SK-N-DZ (cell line): ENCODE measurements at places on chromosomes 5 and 9.
A peak's percentile ranks its signal among the peaks of the same experiment; 100 is the strongest.

DNA sequence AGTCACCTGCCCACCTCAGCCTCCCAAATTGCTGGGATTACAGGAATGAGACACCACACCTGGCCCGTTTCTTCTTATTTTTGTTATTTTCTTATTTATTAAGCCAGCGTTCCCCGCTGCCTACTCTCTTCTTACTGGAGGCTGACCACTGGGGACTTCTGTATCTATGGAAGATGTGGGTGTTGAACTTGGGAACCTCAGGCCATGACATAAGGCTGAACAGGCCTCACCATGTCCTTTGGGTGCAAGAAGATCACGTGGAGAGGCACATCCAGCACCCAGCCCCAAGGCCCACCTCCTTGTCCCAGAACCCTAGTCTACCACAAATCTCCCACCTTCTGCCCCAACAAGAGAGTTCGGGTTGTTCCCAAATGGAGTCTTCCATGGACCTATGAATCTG is 59.4 kb upstream of the NEK6 start:
- DNase-seq = no peak

DNA sequence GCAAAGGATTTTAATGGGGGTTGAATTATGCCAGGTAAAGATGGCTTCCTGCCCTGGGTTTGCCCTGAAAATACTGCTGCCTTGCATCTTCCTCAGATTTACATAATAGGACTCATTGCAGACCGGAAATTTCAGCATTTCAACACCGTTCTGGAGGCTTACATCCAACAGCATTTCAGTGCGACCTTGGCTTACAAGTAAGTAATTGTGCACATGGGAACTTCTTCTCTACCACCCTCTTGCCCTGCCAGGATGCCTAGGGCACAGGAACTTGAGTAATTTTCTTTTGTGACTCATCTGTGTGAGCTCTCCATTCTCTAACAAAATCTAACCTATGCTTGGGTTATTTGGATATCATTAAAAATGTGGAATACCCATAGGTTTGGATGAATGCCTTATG is 80.2 kb downstream of the DOCK2 start:
- DNase-seq = no peak

DNA sequence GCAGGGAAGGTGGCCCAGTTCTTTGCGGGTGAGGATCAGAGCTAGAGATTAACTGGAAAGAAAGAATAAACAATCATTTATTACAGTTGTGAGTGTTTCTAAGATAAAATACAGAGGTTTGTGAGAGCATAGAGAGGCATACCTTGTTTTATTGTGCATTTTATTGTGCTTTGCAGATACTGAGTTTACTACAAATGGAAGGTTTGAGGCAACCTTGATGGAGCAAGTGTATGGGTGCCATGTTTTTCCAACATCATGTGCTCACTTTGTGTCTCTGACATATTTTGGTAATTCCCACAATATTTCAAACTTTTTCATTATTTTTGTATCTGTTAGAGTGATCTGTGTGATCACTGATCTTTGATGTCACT is 715 bp upstream of the C5orf34 start:
- DNase-seq = no peak

DNA sequence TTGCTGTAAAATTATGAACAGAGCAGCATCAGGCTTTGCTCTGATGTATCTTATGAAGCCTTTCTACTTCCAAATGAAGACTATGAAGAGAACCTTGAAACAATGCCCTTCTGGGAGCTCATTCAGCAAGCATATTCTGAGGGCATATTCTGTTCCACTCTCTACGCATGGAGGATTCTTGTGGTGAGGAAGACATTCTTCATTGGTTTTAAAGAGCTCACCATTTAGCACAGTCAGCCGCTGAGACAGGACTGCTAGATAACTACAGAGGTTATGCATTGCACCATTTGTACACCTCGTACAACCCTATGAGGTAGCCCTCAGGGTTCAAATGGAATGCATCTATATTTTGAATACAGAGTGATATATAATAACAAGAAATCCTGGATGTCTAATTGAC is 61.0 kb downstream of the INVS start:
- DNase-seq = no peak

- no peak for DNase-seq
Observed at GRCh38 chr5:88483964-88484672, 215.5 kb upstream of the TMEM161B start.

DNA sequence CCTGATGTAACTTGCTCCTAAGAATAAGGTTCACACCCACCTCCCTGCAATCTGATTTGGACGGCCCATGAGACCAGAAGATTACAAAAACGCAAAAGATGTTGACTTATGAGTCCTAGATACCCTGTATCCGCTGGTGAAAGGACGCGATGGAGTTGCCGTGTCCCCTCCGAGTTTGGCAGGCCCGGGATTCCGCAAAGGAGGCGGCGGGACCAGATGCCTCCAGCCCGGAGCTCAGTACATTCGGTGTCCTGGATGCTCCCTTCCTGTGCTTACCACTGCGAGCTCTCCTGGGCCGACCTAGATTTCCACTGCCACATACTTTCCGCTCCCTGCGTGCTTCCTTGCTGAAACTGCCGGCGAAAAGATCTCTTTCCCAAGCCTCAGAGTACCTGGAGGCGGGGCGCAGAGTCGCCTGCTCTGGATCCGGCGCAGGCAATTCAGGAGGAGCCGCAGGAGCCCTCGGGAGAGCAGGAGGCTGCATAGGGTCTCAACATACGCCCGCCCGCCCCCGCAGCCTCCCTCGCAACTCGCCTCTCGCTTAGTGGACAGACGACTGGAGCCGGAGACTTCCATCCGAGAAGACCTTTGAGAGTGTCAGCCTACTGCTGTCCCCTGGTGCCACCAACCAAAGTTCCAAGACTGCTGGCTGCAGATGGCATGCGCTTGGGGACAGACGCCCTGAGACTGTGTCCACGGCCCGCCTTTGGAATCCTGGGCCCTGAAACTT is 39.8 kb downstream of the ANXA2R start:
- no peak for DNase-seq

GRCh38 chr5:143893638-143894037 is 81.7 kb downstream of the HMHB1 start:
- DNase-seq = no peak

- no peak for DNase-seq
Observed at GRCh38 chr9:81462801-81463200, 226.5 kb downstream of the TLE1 start.

DNA sequence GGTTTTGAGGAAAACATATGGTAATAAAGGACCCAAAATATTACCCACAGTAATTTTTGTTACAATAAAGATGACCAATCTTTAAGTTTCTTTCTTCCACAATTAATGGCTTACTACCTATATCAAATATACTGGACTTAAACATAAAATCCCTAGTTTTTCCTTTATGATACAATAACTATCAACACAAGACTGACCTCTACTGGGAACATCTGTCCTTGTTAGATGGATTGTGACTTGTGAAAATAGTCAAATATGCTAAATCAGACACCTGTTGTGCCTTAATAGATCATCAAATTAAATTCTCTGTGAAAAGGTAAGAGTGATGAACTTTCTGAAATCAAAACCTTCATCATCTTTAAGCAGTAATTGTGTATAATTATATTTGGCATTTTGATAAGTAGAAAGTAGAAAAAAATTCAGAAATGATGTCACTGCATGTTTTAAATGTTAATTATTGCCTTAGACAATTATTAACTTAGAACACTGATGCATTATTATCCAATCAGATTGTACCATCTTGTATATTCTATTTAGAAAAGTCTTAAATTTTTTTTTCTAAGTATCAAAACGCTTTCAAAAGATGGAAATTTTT is 113.6 kb downstream of the DEPDC1B start:
- no peak for DNase-seq

GRCh38 chr5:55855509-55855908 is 4.4 kb downstream of the IL31RA start:
- DNase-seq = no peak

DNA sequence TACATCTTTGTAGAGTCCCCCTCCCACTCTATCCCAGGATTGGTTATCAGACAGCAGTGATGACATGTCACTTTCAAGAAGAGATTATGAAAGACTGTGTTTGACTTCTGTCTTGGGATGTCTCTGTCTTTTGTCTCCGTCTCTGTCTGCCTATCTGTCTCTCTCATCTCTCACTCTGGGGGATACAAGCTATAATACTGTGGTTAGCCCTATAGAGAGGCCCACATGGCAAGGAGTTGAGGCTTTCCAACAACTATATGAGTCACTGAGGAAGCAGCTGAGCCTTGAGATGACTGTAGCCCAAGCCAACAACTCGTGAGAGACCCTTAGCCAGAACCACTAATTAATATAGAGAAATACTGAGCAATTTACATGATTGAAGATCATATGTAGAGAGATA is 284.8 kb downstream of the PDE4D start:
- peak; percentile 59 for DNase-seq

DNA sequence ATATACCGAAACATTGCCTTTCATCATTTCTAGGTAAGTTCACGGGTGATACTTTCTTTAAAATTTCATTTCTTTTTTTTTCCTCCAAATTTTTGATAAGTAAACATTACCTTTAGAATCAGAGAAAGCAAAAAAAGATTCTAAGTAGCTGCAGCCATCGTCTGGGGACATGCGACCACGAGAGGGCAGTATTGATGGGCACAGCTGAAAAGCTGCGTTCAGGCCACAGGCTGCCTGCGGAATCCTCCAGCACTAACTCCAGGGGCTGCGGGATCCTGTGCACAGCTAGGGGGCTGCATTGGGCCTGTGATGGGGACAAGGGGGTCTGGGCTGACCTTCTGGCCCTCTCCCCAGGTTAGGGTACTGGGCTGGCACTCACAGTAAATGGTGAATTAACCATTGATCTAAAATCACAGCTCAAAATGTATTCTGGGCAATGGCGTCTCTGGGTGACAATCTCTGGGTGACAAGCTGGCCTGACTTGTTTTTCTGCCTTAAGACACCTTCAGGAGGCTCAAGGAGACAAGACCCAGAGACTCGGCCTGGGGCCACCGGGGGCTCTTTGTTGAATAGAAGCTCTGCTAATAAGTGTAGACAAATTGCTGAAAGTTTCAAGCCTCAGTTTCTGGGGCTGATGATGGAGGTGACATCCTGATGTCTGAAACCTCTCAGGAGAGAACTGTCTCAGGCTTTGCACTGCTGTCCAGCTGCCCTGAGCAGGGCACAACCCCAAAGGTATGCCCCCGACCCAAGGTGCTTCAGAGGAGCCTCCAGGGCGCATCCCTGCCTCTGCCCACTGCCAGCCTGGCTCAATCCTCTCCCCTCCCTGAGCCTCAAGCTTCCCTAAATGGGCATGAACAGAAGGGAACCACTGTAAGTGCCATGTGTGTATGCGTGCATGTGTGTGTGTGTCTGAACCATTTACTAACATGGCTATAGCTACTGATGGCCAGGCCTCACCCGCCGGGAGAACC is 44.3 kb upstream of the SARDH start:
- peak; percentile 66 for DNase-seq

DNA sequence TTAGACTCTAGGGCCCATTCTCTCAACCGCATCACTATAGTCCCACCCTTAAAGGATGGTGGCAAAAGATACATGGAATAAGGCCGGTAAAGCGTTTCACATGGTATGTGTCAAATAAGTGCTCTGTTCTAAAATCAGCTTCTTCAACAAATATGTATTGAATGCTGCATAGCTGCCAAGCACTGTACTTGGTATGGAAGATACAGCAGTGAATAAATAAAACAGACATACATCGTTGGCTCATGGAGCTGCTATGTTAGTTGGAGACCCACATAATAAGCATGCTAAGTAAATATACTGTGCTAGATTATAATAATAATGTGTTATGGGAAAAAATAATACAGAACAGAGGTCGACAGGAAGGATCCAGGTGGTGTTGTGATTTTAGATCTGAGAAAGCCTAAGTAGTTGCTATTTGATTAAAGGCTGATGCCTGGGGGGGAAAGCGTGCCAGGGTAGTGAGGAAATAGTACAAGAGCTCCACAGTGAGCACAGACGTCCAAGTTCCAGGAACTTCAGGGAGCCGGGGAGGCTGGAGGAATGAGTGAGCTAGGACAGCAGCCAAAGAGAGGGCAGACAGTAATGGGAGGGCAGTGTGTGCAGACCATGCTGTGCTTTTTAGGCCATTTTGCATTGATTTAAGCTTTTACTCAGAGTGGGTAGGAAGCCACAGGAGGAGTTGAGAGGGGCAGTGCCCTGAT is 93.7 kb downstream of the JAKMIP2 start:
- DNase-seq = no peak

DNA sequence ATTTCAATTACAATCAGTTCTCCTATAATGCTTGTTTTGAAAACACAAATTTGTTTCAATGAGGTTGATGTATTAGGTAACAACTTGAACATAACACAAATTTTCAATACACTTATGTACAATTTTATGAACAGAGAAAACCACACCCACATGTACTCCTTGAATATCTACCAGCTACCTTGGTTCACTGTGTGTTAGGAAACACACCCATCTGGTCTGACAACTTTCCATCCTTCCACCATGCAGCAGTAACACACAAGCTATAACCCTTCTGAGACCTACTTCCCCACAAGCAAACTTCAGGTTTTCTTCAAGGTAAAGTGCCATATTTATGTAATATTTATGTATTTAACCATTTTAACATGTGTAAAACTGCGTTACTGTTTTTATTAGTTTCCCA is 36.4 kb upstream of the UBQLN1 start:
- no peak for DNase-seq

DNA sequence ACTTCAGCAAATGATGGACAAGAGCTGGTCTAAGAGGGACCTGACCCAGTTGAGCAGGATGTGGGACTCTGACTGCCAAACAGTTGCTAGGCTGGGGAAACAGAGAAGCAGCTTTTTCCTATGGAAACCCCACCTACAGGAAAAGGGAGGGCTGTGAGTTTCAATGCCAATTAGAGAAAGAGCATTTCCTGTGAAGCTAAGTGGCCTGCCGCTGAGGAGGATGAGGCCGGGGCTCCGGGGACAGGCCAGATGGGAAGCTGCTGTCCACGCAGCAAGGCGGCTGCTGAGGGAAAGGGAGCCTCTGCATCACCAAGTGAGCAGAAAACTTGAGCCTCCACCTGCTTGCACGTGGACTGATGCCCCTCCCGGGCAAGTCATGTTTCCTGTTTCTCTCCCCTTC is at the start of gene PCDH12:
PCDH12 (minus strand) TSS at position 90 of the 400 bp plus-strand sequence. CDS start 351 bp downstream, outside the sequence.
- no peak for DNase-seq

- no peak for DNase-seq
Observed at GRCh38 chr9:132797861-132798659, 80.0 kb downstream of the AK8 start.

- DNase-seq = no peak
Observed at GRCh38 chr9:115200711-115201505, 83.0 kb upstream of the TNC start.

GRCh38 chr5:168647083-168647482 is 67.9 kb upstream of the PANK3 start:
- no peak for DNase-seq

DNA sequence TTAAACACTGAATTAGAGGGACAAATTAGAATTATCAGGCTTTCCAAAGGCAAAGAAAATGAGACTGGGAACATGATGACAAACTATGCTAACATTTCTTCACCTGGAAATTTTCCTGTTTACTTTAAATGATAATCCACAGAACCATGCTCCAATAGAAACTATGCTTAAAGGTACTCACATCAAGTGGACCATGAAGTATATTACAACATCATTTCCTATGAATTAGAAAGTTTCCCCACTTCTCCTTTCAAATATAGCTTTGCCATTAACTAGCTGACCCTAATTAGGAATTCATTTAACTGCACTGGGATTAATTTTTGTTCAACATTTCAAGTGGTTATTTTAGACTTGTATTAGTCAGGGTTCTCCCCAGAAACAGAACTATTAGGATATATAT is 81.4 kb downstream of the DTWD2 start:
- no peak for DNase-seq
